ENCODE measurements at places on chromosomes 11 and 22.

DNA sequence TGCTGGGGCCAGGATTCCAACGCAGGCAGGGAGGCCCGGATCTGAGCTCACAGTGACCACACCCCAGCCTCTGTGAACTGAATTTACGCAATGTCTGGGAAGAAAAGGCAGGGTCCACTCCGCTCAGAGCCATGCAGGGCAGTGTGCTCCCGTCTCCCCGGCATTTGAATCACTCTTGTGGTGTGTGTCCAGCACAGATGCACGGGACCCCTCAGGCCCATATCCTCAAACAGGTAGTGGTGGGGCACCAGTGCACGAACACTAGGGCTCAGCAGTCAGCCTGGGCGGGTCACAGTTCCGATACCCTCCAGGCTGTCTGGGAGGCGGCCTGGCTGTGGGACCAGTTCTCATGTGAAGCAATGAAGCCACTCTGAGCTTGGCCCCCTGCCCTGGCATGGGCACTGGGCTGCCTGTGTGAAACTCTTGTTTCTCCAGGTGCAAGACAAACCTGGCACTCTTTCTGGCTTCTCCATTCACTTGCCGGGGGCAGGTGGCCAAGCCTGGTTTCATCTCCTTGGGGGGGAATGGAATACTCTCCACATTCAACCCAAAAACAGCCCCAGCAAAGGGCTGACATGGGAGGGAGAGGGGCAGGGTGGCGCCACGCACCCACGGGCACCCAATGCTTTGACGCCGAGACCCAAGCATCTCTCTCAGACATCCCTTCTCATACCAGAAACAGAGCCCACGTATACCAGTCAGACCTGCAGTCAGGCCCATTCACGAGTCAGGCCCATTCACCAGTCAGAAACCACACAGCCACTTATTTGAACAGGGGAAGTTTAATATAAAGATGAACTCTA is 14.3 kb downstream of the DHCR7 start:
- H3K36me3 ChIP-seq: peaks cover 7% of the 10 kb centered on the region
- H3K4me3 ChIP-seq: no peak overlapping the region
- peaks cover 5% of the 10 kb centered on the region for H3K27me3 ChIP-seq
- peaks cover 42% of the 10 kb centered on the region for H3K4me1 ChIP-seq
- peak overlapping the region; percentile 78 for H3K27ac ChIP-seq
- peak; percentile 90 for DNase-seq

DNA sequence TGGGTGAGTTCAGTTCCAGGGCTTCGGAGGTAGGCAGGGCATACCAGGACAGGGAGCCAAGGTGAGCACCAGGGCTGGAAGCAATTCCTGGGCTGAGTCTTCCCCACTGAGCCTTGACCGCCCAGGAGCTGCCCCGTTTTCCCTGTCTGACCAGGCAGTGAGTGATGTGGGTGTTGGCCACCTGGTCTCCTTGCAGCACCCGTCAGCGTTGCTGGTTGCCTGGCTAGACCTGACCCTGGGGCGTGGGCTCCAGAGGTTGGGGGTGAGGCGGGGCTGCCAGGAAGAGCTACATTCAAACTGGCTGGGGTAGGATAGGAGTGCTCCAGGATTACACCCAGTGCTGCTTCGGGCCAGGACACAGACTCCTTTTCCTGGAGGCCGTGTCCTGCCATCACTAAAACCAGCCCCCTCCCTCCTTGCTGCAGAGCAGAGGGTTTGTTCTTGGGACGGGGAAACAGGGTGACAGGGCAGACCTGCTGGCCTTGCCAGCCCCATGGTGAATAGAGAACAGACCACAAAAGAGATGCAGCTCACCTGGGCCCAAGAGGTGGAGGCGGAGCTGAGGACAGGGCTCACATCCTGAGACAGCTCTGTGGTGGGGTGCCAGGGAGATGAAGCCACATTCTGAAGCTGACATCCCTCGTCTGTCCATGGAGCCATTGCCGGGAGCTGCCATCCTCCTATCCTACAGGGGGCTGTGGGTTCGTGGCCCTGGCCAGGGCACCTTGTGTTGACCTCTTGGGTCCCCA is 14.2 kb downstream of the INCENP start:
- H3K4me1 ChIP-seq: peaks cover 16% of the 10 kb centered on the region
- no peak overlapping the region for H3K27ac ChIP-seq
- H3K4me3 ChIP-seq: no peak overlapping the region

DNA sequence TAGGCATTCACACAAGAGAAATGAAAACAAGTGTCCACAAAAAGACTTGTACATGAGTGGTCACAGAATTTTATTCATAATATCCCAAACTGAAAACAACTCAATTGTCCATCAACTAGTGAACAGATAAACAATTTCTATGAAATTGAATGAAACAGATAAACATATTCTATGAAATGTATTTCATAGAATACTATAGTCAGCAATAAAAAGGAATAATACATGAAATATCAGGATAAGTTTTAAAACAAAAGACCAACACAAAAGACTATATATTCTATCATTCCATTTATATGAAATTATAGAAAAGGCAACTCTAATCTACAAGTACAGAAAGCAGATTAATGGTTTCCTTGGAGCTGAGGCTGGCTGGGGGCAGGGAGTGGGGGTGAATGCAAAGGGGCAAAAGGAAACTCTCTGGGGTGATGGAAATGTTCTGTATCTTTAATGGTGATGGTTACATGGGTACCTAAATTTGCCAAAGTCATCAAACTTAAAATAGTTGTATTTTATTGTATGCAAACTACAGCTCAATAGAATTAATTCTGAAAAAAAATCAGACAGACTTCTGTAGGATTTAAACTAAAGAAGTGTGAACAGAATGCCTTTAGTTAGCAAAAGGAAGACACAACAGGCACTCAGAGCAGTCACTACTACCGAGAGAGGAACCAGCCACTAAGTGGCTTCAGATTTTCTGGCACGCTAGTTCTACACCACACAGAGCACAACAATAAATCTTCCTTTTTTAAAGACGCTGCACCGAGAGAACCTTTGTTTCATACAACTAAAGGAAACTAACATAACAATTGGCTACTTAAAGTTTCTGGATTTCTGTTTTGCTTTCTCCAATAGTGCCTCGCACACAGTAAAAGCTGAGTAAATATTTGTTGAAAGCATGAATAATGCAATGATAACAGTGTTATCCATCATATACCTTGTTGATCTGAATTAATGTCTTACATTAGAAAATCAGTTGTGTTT is 15.4 kb downstream of the CCDC34 start:
- H3K27me3 ChIP-seq: no peaks in the 10 kb centered on the region
- no peaks in the 10 kb centered on the region for H3K36me3 ChIP-seq
- H3K27ac ChIP-seq: no peak overlapping the region

- DNase-seq: no peak
- no peaks in the 10 kb centered on the region for H3K36me3 ChIP-seq
- H3K4me1 ChIP-seq: no peaks in the 10 kb centered on the region
- H3K4me3 ChIP-seq: no peak overlapping the region
- H3K27ac ChIP-seq: no peak overlapping the region
Observed at GRCh38 chr11:106386519-106386918, 309.1 kb downstream of the AASDHPPT start.

GRCh38 chr22:24937114-24937513 is 9.4 kb downstream of the LHFPL7 start:
- H3K4me3 ChIP-seq: no peak overlapping the region
- no peaks in the 10 kb centered on the region for H3K36me3 ChIP-seq
- DNase-seq: no peak
- H3K4me1 ChIP-seq: peaks cover 3% of the 10 kb centered on the region
- H3K27ac ChIP-seq: no peak overlapping the region

GRCh38 chr11:23318670-23319069 is 458.4 kb upstream of the CCDC179 start:
- H3K27ac ChIP-seq: no peak overlapping the region
- no peak overlapping the region for H3K4me3 ChIP-seq
- DNase-seq: no peak
- no peaks in the 10 kb centered on the region for H3K27me3 ChIP-seq
- H3K36me3 ChIP-seq: no peaks in the 10 kb centered on the region
- no peaks in the 10 kb centered on the region for H3K4me1 ChIP-seq

- peaks cover 19% of the 10 kb centered on the region for H3K4me1 ChIP-seq
- H3K4me3 ChIP-seq: no peak overlapping the region
- H3K27ac ChIP-seq: no peak overlapping the region
- H3K27me3 ChIP-seq: peaks cover 93% of the 10 kb centered on the region
- no peak for DNase-seq
Observed at GRCh38 chr22:50603511-50604255, 3.1 kb downstream of the MAPK8IP2 start.

- no peaks in the 10 kb centered on the region for H3K27me3 ChIP-seq
- H3K36me3 ChIP-seq: no peaks in the 10 kb centered on the region
Observed at GRCh38 chr11:86553265-86553664, 119.2 kb downstream of the ME3 start.

GRCh38 chr11:12102588-12103410 is 7.6 kb upstream of the MICAL2 start:
- no peaks in the 10 kb centered on the region for H3K36me3 ChIP-seq
- no peak for DNase-seq
- no peak overlapping the region for H3K4me3 ChIP-seq
- no peak overlapping the region for H3K27ac ChIP-seq
- H3K4me1 ChIP-seq: peaks cover 24% of the 10 kb centered on the region

DNA sequence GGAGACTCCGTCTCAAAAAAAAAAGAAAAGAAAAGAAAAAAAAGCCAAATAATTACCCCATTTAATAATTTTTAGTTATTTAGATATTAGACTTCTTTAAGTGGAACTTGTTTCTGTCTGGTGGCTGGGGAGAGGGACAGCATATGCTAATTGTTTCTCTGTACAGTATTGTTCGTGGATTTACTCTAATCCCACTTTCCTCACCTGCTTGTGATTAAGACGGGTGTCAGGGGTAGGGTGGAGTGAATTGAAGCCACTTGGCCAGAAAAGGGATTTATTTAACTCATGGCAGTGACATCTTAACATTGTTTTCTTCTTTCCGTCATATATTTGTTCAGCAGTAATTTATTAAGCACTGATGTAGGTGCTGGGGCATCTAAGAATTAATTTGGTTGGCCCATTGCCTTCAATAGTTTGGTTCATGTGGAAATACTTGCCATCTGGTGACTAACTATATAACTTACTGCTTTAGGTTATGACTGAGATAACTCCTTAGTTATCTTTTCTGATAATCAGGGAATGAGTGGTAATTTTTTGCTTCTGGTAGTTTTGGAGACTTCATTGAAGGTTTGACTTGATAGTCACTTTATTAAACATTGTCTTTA is 4.6 kb downstream of the TNRC6B start:
- H3K36me3 ChIP-seq: no peaks in the 10 kb centered on the region
- peak overlapping the region; percentile 50 for H3K27ac ChIP-seq
- DNase-seq: no peak
- peaks cover 80% of the 10 kb centered on the region for H3K4me1 ChIP-seq

GRCh38 chr22:48867891-48868290 is 959.8 kb downstream of the BRD1 start:
- H3K4me1 ChIP-seq: no peaks in the 10 kb centered on the region
- H3K27me3 ChIP-seq: peaks cover 39% of the 10 kb centered on the region
- no peaks in the 10 kb centered on the region for H3K36me3 ChIP-seq
- no peak overlapping the region for H3K27ac ChIP-seq

Measured in suprapubic skin (tissue), 4 donors.